ENCODE measurements at places on chromosomes 12 and 14. TPM values are rescaled to one million over a fixed set of nuclear protein-coding genes. Genes with fewer than 3 reads are reported as not detected.
A peak's percentile ranks its signal among the peaks of the same experiment; 100 is the strongest.

GRCh38 chr12:76183459-76184186, 99.1 kb upstream of the NAP1L1 start:
- peak; percentile 43 for DNase-seq

DNA sequence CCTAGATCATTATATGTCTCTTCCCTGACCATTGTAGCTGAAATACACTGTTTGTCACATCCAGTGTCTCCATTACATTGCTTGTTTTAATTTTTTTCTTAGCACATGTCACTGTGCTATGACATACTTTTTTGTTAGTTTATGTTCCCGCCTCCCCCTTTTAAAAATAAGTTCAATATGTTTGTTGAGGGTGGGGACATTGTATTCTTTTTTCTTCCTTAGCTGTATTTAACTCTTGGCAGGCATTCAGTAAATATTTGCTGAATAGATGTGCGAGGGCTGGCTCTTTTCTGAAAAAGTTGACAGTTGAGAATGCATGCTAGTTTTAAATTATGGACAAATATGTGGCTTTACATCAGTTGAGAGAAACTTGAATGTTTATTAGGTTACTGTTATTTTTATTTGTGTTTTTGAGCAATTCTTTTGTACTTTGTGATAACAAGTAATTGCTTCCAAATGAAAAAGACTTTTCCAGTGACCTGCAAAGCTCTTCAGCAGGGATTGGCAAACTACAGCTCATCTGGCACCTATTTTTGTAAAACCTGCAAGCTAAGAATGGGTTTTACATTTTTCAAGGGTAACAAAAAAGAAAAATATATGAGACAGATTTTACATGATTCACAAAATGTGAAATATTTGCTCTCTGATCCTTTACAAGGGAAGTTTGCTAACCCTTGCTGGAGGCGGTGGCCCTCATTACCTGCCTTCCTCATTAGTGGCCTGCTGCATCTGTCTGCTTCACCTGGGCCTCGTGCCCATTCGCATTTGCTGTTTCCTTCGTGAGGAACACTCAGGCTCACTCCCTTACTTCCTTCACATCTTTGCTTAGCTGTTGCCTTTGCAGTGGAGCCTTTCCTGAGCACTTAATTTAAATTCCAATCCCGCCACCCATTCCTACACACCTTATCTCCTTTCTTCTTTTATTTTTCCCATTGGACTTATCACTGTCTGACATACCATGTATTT, 229.4 kb downstream of the ERC1 start:
- DNase-seq = no peak

Gene KRT75
- not detected for polyA plus RNA-seq

Gene CEP83
- 10.0 TPM for polyA plus RNA-seq
